ENCODE measurements at places on chromosomes 2 and 18.

DNA sequence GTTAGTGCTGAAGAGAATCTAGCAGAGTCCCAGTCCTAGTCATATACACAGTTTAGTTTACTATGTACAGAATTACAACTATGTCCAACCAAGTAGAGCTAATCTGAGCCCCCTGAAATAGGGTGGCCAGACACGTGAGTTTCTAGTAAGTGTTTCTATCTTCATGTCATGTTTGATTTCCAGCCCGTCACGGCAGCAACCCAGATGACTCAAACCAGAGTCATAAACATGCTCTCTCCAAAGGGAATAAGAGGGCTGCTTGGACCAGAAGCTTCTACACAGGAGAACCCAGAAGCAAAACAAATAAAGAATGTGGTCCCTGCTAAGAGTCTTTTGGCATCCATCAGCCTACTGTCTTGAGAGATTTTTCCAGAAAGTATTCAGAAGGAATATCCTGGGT, 64.9 kb upstream of the WIPF1 start:
- no peak for DNase-seq

DNA sequence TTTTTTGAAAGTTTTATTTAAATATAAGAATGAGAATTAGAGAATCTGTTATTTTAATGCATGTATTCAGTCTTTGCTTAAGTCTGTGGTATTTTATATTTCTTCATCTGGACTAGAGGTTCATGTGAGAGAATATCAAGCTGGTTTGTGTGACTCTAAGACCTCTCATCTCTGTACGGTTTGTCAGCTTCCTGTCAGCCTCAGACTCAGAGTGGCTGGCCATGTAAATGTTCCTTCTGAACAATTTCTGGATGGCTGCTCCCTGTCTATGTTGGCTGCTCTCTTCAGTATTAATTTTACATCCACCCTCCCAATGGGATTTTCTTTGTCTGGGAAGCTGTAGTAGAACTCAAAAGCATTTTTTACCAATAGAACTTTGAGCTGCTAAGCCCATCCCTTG, 225.3 kb upstream of the THUMPD2 start:
- no peak for DNase-seq

DNA sequence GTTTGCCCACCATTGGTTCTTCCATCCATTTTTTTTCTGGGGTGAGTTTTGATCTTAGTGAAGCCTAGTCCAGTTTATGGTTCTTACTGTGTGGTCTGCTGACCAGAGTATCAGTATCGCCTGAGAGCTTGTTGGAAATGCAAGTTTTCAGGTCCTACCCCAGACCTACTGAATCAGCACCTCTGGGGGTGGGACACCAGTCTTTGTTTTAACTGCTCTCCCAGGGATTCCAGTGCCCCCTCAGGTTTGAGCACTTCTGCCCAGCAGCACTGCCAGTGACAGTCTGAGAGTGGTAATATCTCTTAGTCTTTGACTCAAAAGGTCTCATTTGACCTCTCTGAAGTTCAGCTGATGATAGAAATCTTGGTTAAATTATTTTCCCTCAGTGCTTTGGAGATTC, 269.3 kb downstream of the ALPK2 start:
- no peak for DNase-seq

DNA sequence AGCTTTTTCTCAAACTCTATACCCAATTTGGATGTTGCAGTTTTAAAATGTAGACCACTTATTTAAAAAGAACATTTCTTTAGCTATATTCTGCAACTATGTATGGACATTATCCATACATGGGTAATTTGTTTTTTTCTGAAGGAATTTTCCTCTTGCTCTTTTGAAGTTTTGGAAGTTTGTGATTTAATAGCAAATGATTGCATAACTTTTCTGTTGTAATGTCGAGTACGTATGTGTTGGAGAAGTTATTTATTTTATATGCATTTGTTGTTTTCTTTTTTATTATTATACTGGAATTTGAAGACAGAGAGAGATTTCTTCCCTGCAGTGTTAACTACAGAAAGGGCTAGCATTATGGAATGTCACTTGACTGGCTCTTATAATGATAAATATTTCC, 207.7 kb upstream of the FANCL start:
- DNase-seq = no peak

DNA sequence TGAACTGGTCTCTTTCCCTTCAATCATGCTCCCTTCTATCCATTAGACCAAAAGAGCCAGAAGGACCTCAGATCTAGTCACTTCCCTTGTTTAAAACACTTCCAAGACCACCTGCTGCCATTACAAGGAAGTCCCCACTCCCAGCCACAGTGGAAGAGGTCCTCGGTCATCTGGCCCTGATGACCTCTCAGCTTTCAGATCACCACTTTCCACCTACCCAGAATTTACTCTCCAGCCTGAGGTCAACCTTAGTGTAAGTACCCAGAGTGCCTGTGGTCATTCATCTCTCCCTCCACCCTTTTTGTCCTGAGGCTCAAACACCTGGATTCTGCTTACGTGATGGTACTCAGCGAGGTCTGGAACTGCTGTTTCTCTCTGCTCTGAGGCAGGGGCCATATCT, 67.1 kb downstream of the MARCO start:
- no peak for DNase-seq

- no peak for DNase-seq
Observed at GRCh38 chr18:10351858-10352257, 102.6 kb upstream of the APCDD1 start.

DNA sequence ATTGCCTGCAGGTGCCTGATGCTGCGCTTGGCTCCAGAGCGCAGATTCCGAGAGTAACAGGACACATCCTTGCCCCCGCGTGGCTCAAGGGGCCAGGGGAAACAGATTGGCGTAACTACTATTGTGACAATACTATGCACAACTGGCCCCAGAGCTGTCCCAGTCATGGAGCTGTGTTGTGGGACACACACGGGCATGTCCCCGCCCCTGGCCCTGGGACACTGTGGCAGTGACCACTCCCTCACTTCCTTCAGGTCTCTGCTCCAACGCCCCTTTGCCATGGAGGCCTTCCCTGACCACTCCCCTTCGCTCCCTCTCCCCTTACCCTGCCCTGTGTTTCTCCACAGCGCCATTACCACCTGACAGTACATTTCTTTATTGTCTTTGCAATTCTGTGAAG, 132.1 kb downstream of the SMAD2 start:
- no peak for DNase-seq

DNA sequence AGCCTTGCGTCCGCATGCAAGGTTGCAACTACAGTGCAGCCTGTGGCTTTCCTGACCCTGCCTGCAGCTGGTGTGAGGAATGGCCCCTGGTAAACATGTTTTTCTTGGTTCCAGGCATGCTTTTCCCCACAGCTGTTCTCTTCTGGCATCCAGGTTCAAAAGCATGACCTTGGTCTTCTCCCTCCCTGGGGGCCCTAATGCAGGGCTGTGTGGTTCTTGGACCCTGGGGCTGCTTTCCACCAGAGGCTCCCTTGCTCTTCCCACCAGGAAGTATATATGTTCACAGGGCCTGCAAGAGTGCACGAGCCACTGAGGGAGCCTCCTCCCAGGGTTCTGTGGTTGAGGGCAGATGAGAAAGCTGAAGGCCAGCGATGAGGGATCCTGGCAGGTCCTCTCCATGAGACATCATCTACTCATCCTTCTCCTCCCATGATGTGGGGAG, 125.9 kb downstream of the BCL2L11 start:
- no peak for DNase-seq

GRCh38 chr2:111227716-111228141, 107.0 kb downstream of the BCL2L11 start:
- DNase-seq = no peak

DNA sequence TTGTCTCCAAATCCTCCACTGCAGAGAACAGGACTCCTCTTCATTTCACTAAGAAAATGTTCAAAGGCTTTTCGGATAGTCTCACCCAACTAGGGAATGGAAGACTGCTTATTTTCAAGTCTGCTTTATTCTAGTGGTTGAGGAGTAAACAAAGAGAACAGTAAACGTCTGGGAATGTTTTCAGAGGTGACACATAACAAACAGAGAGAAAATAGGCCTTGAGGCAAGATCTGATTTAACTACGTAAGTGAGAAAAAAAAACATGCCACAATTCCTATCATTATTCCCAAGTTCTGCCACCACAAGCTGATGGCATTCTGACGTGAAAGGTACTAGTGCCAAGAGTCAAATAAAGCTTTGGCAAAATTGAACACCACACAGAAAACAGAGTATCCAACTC, 16.7 kb upstream of the WIPF1 start:
- no peak for DNase-seq

GRCh38 chr2:6412533-6413091, 453.1 kb downstream of the CMPK2 start:
- no peak for DNase-seq

DNA sequence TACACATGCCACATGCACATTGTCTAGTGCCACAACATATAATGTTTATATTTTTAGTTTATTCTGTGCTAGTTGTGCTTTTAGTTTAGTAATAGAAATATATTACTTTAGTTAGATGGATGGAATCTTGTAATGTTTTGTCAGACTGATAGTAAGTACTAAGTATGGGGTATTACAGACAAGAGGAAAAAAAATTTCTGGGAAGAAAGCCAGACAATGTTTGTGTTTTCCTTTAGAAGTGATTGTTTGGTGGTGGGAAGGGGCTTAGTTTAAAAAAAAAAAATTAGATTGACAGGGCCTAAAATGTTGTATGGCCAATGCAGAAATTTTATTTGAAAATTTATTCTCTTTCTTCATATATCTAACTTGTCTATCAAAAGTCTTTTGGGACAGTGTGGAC, 37.8 kb downstream of the ACVR2A start:
- no peak for DNase-seq

DNA sequence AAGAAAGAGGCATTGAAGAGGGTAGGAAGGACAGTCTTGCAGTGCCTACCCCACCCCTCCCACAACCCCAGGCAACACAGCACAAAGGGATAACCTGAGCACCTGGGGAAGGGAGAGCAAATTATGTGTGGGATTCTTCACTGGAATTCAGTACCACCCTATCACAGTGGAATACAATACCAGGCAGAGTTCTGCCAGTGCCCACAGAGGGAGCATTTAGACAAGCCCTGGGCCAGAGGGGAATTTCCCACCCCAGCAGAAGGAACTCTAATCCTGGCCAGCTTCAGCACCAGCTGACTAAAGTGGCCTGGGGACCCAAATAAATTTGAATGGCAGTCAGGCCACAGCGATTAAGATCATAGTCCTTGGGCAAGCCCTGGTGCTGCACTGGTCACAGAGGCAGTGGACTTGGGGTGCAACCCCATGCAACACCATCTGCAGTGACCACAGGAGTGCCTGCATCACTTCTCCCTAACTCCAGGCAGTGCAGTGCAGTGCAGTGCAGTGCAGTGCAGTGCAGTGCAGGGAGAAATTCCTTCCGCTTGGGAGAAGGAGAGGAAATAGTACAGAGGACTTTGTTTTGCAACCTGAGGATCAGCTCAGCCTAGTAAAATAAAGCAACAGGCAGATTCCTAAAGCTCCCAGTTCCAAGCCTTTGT, 147.8 kb upstream of the SRD5A2 start:
- DNase-seq = no peak

DNA sequence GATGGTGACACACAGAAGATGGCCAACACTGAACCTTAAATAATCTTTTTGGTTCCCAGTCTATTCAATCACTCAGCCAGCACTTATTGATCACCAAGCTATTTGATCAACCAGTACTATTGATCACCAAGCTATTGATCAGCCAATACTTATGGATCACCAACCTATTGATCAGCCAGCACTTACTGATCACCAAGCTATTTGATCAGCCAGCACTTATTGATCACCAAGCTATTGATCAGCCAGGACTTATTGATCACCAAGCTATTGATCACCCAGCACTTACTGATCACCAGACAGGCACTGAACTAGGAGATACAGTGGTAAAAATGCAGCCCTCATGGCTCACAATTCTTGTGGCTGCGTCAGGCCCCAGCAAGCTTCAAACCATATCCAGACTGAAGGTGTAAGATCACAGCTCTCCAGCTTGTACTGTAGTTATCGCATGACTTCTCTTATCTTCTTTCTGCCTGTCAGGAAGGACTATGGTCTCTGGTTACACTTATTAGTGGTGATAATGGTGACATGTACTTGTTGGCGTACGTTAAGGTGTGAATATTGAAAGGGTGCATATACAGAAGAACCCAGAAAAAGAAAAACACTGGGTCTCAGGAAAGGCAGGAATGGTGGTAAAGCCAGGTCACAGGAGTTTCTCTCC, 18.4 kb upstream of the B3GNT2 start:
- DNase-seq = no peak

- DNase-seq = no peak
Observed at GRCh38 chr2:155653176-155653575, 679.3 kb downstream of the NR4A2 start.

DNA sequence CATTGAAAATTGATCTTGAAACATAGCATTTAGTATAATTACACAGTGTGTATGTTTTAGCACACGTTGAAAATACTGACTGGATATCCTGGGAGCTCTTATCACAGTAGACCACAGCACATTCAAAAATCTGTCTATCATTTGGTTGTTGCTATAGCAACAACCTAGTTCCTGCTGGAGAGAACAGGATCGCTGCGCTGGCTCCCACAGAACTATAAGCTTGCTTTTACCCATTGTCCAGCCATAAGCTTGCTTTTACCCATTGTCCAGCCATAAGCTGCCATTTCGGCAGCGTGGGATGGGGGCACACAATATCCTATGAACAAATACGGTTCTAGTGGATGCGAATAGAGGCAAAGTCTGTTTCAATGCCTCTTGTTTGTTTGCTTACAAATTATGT, 70.4 kb upstream of the ST6GAL2 start:
- no peak for DNase-seq

- DNase-seq = no peak
Observed at GRCh38 chr2:148255929-148256328, 235.0 kb downstream of the MBD5 start.

- no peak for DNase-seq
Observed at GRCh38 chr2:1990724-1991123, 246.4 kb upstream of the PXDN start.
